CD4-positive, CD25-positive, alpha-beta regulatory T cell (primary cell): ENCODE measurements at places on chromosomes 16 and 17. TPM values are rescaled to one million over a fixed set of nuclear protein-coding genes. Genes with fewer than 3 reads are reported as not detected.

Gene IGF2BP1
- total RNA-seq: not detected

Gene TMEM100
- not detected for total RNA-seq

Gene SULT1A3
- 19.3 TPM for total RNA-seq

Gene RGS11
- total RNA-seq: not detected

Gene PPL
- not detected for total RNA-seq

DNA sequence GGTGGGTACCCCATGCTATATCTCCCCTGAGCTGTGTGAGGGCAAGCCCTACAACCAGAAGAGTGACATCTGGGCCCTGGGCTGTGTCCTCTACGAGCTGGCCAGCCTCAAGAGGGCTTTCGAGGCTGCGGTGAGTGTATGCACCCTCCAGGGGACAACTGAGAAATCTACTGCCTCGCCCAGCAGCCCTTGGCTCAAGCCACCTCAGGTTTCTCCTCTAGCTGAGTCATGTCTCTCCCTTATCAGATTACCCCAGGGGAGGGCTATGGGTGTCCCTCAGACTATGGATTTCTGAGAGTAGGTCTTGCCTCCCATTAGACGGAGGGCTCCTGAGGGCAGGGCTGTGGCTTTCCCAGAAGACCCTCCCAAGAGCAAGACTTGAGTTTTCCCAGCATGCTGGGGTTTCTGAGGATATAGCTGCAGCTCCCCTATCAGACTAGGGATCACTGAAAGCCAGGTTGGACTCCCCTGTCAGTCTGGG is 6.7 kb downstream of the NEK8 start:
- no peak for DNase-seq

GRCh38 chr16:79571903-79572535 is 28.5 kb downstream of the MAF start:
- DNase-seq: no peak
